Dermis blood vessel endothelial cell (primary cell): ENCODE measurements at places on chromosomes 4 and X. TPM values are rescaled to one million over a fixed set of nuclear protein-coding genes. Genes with fewer than 3 reads are reported as not detected.
A peak's percentile ranks its signal among the peaks of the same experiment; 100 is the strongest.

- peak; percentile 73 for DNase-seq
These were observed 36.0 kb downstream of the GAB3 start for GRCh38 chrX:154714925-154715324.

GRCh38 chr4:45453258-45453853, 670.5 kb downstream of the GABRG1 start:
- DNase-seq = no peak

DNA sequence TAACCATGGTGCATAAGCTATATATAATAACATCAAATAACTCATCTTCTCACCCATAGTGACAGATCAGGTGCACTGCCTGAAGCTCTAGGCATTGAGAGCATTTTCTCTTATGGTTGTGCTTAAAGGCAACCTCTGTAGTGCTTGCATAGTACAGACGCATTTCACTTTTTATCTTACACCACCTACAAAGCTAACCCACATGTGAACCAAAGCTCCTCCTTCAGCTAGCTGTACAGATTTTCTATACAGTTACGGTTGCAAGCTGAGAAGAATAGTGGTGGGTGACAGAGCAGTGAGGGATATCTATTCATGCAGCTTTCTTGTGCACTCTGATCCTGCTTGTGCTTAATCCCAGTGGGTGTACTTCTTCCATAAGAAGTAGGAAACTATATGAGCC, 1525.2 kb downstream of the STIM2 start:
- DNase-seq = no peak

DNA sequence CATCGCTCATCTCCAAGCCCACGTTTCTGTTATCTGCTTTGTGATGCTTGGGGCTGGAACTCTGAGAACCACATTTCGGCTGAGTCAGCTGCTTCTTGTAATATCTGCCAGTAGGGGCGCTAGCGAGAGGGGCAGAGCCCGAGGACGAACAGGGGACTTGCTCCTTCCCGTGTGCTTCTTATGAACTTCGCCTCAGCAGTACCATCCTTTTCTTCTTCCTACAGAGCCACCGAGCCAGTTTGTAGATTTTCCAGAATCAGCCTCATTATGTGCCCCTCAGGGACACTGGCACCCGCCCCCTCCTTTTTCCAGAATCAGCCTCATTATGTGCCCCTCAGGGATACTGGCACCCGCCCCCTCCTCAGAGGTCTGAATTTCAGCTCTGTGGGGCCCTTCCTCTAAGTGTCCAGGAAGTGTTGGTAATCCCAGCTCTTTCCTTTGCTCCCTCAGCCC, 441.7 kb upstream of the RASGEF1B start:
- DNase-seq = peak; percentile 40

- DNase-seq = no peak
These were observed 90.2 kb downstream of the NEUROG2 start for GRCh38 chr4:112425823-112426222.

Gene PLAC8
- 0.34 and 1.1 TPM in 2 replicates for total RNA-seq

Gene TMSB15B
- 2.8 and 6.5 TPM in 2 replicates for total RNA-seq

Gene TCEAL5
- total RNA-seq = not detected in 2 replicates
